ENCODE measurements at places on chromosomes 4 and X. TPM values are rescaled to one million over a fixed set of nuclear protein-coding genes. Genes with fewer than 3 reads are reported as not detected.

The SPARCL1 gene
- 0.49 TPM for total RNA-seq

The SSX4 gene
- not detected for total RNA-seq

The TEX13C gene
- not detected for total RNA-seq

The AKAP14 gene
- not detected for total RNA-seq

The FGFBP2 gene
- 3.4 TPM for total RNA-seq

The FAM9A gene
- total RNA-seq, result not detected

The DOCK11 gene
- 23.1 TPM for total RNA-seq

The DUSP9 gene
- 0.11 TPM for total RNA-seq

The ARHGAP36 gene
- not detected for total RNA-seq

The ODAPH gene
- not detected for total RNA-seq

The GC gene
- 0.58 TPM for total RNA-seq

The CSAG3 gene
- total RNA-seq, result not detected

DNA sequence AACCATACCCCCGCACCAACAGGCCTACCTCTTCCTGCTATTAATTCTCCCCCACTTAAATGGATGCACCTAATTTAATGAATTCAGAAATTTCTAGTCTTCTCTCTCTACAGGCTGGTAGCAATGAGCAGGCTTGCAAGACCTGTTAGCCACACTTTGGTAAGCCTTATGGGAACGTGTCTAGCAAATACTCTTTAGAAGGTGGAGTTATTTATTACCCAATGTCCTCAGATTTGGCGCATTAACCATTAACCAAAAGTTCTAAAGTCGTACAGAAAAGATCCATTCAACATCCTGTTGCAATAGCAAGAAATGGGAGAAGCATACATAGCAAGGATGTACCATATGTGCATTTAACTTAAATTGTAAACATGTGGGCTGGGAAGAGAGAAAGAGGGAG is 47.5 kb downstream of the SLITRK2 start:
- no peak for DNase-seq

GRCh38 chr4:13112030-13112429 is 372.1 kb downstream of the RAB28 start:
- no peak for DNase-seq

- no peak for DNase-seq
Measured at GRCh38 chr4:181319629-181320028, 923.6 kb upstream of the TENM3 start.

DNA sequence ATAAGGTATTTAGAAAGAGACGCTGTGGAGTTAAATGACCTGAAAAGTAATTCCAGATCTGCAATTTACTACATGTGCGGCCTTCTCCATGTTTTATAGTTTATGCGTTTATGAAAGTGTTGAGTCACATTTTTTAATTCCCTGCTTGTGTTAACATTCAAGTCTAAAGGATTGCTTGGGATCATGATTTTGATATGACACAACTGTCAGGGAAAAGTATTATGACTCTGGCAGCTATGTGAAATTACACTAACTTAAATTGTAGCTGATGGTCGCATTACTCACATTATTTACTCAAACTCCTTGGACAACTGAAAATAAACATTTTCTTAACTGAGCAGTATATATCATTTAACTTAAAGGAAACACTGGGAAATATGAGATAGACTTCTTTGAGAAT is 14.3 kb upstream of the GABRB1 start:
- DNase-seq, result no peak

DNA sequence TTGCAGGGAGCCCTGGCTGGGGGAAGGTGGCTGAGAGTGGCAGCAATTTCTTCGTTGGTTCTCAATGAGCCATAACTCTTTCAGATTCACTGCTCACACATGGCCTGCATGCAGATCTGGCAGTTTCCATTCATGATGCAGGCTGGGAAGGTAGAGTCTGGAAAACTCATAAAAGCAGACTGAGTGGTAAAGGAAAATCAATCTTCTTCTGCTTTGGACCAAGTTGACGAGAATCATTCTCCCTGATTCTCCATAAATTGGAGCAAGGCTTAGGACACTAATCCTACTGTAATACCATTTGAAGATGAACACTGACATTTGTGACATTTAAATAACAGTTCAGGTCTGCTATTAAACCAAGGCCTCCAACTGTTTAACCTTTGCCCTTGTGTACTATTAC is 35.3 kb upstream of the HAND2 start:
- no peak for DNase-seq

GRCh38 chr4:166202991-166203390 is 330.0 kb downstream of the TLL1 start:
- DNase-seq, result no peak

DNA sequence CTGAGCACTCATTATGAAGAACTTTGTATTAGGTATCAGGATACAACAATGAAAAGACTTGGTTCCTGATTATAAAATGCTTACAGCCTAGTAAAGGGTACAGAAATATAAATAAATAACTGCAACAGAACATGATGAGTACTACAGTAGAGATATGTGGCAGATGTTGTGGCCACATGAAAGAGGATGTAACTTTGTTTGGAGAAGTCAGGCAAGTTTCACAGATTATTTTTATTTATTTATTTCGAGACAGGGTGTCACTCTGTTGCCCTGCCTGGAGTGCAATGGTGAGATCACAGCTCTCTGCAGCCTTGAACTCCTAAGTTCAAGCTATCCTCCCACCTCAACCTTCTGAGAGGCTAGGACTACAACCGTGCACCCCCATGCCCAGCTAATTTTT is 15.8 kb upstream of the UBE2K start:
- no peak for DNase-seq

DNA sequence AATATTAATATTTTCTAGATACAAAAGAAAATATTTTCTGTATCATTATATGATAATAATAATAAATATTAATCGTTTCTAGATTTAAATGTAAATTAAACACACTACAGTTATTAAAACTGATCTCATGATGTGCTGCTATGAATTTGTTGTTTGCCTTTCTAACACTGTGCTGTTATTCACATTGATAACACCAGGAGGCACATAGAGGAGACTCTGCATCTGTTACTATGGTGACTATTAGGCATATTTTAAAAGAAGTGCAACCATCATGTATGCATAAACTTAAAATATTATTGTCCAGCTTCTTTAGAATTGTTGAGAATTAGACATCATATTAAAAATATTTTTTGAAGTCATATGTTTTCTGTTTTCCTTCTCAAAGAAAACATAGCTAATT is 11.8 kb upstream of the PDGFC start:
- DNase-seq, result no peak

DNA sequence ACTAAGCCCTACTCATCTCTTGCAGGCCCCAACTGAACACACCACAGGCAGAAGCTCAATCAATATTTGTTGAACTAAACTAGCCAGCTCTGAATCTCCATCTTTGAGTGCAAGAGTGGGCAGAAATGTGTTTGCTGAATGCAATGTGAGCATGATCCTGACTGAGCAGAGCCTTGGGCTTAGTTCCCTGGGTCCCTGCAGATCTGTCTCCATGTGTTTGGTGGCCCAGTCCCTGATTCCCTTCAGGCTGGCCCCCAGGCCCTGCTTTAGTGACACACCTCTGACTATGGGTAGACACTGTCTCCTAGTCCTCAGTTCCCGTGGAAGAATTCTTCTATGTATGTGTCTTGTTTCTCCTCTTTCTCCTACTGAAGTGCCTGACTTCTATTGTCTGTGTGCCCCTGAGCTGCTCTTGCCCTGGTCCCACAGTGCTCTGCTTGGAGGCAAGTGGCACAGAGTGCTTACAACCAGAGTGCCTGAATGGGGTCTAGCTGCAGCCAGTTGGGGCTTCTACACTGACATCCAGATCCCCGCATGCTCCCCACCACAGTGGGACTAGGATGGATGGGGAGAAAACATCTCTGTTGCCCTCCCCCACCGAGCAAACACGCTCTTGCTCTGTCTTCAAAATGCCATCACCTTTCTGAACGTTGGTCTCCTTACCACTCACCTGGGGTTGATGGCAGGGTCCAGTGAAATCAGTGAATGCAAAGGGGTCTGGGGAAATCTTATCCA is 9.3 kb downstream of the PJA1 start:
- no peak for DNase-seq

DNA sequence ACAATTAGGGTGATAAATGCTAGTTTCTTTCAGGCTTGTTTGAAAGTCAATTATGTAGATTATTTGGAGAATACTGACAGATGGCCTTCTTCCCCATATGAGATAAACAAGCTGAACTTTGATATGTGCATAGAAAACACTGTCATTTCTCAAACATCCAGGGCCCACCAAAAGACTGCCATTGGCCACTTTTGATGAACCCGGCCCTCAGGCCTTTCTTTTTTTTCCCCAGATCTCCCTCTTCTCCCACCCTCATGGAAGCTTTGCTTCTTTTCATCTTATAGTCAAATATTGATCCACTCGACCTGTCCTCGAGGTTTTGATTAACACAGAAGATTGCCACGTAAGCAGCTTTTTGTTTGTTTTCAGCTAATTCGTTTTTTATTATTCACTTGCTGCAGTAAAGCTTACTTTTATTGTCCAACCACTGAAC is 377.4 kb downstream of the SMARCA1 start:
- DNase-seq, result no peak

DNA sequence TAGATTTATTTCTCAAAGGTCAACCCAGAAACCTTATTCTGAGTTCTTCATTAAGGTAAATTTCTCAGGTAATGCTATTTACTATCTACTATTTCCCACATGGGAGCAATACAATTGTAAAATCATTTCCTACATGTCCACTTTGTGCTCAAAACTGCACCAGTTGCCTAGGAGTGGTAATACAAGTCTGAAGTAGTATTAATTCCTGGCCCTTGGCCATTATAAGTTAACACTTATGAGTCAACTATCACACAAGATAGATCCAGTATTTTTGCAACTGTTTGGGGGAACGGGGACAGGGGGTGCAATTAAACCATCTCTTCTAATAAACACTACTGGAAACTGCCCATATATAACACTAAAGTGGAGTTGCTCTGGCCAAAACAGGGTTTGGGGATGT is 48.9 kb downstream of the ACSL4 start:
- DNase-seq, result no peak

DNA sequence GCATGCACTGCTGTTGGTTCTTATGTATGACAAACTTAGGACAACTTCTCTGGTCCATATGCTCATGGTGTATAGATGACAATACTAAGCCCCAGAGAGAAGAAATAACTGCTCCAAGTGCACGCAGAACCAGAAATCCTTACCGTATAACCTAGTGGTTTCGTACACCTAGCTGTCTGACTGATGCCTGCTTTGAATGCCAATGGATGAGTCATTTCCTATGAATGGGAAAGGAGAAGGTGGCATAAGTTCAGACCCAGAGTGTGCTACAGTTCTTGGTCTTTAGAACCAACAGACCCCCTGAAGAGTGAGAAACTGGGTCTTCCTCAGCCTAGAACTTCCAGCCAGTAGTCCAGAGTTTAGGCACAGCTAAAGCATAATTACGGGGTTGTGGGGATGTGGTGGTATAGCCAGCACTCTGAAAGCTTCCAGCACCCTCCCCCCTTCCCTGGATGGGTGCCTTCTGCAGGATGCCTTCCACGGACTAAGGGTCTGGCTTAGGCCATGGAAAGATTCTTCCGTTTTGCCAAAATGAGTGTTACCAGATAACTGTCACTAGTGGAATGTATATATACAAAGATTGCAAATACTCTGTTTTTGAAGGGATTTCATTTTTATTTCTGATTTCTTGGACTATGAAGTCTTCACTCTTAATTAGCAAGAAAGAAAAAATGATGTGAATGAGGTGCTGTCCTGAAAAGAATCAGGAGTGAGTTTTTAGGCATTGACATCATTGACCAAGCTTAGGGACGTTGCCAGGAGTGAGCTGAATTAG is 84.6 kb upstream of the PACRGL start:
- no peak for DNase-seq

DNA sequence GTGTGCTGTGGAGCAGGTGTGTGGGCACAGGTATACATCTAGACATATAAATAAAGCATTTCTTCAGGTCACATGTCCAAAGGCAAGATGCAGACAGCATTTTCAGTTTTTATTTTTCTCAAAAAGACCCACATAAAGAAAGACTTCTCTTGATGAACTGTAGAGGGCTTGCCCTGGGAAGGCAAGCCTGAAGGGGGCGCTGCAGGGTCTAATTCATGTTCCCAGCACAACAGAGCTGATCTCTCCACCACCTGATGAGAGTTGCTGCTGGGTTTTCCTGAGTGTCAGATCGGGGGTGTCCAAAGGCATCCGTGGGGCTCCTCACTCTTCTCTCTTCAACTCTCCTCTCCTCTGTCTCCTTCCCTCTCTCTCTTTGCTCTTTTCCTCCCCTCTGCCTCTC is 26.6 kb downstream of the ADRA2C start:
- no peak for DNase-seq

DNA sequence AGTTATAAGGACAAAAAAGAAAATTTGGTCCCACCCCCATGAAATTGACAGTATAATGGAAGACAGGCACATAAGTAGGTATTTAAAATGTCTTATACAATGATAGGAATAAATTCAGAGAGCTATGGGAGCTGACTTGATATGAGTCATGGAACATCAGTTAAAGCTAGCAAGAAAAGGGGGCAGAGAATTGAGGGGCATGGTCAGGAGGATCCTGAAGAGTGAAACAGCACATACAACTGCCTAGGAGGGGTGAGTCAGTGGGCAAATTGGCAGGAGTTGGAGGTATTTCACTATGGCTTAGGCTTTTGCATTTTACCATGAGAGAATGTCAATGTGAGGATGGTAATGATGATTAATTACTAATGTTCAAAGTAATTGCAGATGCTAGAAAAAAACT is 95.4 kb upstream of the BANK1 start:
- no peak for DNase-seq

DNA sequence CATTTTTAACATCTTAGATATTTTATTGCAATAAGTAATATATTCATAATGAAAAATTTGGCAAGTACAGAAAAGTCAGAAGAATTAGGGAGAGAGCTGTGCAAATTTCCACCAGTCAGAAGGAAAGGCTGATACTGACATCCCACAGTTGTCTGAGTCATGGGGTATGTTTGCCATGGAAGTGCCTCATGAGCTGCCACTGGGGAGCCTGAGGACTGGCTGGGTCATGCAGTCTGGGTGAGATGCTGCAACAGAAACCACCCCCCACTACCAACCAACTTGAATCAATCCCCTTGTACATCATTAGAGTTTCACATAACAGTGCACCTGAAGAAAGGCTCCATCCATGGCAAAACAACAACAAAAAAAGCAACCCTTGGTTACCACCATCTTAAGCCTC is 45.2 kb upstream of the ENPP6 start:
- DNase-seq, result no peak

GRCh38 chrX:40097504-40098263 is at the start of gene BCOR:
Gene BCOR (minus strand): TSS chrX:40097958. CDS start chrX:40077929, 20,029 bp downstream.
- DNase-seq, result peak; percentile 76

- no peak for DNase-seq
Measured at GRCh38 chr4:4560642-4561041, 18.8 kb upstream of the STX18 start.

DNA sequence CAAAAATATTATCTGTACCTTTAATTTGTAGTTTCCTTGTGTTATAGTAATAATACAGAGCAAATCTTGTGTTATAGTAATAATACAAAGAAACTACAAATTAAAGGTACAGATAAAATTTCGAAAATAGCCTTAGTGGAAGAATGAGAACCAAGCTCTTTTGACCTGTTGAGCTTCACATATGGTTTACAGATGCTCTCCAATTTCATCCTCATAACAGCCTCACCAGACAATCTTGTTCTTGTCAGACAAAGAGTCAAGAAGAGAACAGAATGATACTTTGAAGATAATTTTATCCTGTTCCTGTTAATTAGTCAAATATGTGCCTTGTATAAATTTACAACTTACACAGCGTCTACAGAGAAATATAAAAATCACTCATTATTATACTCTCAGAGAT is 12.8 kb downstream of the ATXN3L start:
- DNase-seq, result no peak

- DNase-seq, result no peak
Measured at GRCh38 chr4:48538358-48538757, 48.3 kb downstream of the ZAR1 start.

- no peak for DNase-seq
Measured at GRCh38 chr4:134862116-134862515, 660.5 kb upstream of the PABPC4L start.

Measured in activated T-cell treated with anti-CD3 and anti-CD28 coated beads, Interleukin-2, amount 50 U/mL, for 4 hours (primary cell).